Stimulated activated CD4-positive, alpha-beta T cell treated with anti-CD3 and anti-CD28 coated beads, Interleukin-12 subunit alpha, Interleukin-12 subunit beta, amount 100 ng/mL, for 4 hours (primary cell): ENCODE measurements at places on chromosomes 1 and 21.
A peak's percentile ranks its signal among the peaks of the same experiment; 100 is the strongest.

- DNase-seq: no peak
Observed at GRCh38 chr1:65289449-65289848, 19.9 kb upstream of the DNAJC6 start.

- DNase-seq: peak; percentile 68
Observed at GRCh38 chr1:6438047-6438525, 13.5 kb downstream of the ESPN start.

- DNase-seq: no peak
Observed at GRCh38 chr1:228277491-228278431, 69.9 kb downstream of the OBSCN start.

DNA sequence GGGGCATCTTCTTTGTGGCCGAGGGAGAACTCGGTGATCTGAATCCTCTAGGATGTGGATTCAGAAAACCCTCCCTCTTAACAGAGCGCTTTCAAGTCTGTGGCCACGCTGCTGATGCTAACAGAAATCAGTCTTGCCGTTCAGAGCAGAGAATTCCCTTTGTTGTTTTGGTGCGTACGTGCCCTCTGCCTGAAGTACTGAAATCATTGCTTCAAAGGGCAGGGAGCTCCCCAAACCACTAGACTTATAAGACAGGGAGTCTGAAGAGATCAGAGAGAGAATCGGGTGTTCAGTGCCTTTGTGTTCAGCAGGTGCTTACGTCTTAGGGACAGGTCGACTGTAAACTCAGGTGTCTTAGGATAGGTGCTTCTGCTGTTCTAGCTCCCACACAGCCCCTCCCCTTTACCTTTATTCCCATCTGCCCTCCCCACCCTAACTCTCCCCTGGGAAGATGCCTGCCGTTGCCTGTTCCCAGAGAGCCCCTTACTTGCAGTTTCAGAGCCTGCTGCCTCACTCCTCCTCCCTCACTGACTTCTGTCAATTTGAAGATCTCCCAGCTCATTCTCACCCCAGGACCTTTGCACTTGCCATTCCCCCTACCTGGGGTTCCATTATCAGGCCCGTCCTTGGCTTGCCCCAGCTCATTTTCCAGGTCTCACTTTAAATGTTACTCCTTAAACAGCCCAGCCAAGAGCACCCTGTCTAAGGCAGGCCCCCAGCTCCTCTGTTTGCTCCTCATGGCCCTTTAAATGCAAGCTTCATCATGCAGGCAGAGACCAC is 143.0 kb downstream of the CAMTA1 start:
- DNase-seq: no peak

GRCh38 chr1:1124508-1124785 is 8.6 kb upstream of the C1orf159 start:
- DNase-seq: no peak

DNA sequence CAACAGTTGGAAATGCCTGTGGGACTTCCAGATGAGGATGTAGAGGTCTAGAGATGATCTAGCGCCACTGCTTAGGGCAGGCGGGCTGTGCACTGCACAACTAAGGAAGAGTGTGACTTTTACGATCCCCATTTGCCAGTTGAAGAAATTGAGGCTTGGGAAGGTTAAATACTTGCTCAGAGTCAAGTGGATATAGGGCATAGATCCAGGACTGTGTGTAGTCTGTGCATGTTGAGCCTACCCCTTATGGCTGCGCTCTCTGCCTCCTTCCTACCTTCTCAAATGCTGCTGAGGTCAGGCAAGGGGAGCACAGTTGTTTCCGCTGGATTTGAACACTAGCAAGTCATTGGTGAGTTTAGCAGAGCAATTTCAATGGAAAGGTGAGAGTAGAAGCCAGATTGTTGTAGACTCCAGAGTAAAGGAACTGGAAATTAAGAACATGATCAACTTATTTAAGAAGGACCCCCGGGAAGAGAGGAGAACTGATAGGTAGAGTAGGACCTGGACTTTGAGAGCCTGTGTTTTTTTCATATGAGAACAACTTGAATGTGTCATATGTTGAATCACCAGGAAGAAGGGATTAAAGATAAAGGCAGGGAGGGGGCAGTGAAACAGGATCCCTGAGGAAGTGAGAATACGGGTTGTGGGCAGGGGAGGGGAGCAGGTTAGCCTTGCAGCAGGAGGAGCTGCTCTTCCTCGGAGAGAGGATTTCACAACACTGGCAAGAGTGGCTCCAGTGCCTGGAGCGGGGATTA is 2.7 kb downstream of the CAPN2 start:
- no peak for DNase-seq

DNA sequence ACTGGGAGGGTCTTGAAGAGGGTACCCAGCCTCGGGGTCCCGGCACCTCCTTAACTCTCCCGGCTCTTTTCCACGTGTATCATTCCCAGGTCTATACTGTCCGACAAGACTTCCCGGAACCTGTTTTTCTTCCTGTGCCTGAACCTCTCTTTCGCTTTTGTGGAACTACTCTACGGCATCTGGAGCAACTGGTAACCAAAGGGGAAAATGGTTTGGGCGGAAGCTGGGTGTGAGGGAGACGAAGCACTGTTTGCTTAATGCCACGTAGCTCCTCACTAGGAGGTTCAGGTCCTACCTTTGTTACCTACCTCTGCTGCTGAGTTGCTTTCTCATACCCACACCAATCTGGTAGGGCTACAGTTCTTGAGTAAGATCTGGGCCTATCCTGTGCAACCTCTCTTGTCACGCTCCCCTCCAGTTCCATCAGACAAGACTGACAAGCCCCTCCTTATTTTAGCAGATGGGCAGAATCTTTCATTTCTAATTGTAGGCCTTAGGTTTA is 642 bp downstream of the SLC30A7 start:
- DNase-seq: peak; percentile 28

- DNase-seq: no peak
Observed at GRCh38 chr1:38917772-38918171, 23.9 kb downstream of the RHBDL2 start.

DNA sequence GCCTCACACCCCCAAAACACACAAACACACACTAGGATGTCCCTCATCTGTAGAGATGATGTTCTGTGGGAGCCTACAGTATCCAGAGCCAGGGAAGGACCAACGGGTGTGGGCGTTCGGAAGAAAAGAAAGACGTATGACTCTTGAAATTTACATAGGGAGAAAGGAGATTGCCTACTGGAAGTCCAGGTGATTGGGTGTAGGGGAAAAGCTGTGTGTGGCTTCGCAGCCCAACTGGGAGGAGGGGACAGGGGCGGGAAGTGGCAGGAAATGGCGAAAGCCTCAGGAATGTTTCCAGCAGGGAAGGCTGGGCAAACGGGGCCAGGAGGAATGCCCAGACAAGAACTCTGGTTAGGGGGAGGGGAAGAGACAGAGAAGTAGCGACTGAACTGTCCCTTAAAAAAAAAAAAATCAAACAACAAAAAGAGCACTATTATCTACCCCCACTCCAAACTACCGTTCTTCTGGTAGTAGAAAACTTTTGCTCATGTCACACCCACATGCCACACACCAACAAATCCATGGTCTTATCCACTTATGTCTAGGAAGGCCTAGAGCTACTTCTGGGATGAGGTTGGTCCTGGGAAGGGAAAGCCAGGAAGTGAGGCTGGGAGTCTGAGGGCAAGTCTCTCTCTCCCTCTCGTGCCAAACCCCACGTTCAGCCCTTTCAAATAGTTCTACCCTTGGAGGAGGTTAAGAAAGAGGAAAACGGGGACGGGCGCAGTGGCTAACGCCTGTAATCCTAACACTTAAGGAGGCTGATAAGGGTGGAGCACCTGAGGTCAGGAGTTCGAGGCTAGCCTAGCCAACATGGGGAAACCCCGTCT is 1.8 kb upstream of the CKS1B start:
- DNase-seq: no peak

- no peak for DNase-seq
Observed at GRCh38 chr1:118947003-118947765, 41.0 kb downstream of the TBX15 start.

- no peak for DNase-seq
Observed at GRCh38 chr21:43591571-43591970, 67.7 kb downstream of the HSF2BP start.

DNA sequence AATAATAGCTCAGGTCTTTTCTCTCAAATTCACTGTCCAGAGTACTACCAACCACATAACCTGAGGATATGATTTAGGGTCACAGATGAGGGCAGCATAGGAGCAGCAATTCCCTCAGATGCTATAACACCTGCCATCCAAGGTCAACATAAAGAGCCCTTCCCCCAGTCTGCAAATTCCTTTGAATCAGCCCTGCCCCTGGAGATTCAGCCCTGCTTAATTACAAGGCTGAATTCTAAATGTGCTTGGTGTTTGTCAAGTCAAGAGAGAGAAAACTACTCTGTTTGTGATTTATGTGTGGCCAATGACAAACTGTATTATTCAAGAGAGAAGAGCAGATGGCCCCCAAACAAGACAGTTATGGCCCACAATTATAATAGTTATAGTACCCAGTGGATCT is 195.7 kb upstream of the ADGRL2 start:
- DNase-seq: no peak

- DNase-seq: no peak
Observed at GRCh38 chr1:77940921-77941570, 37.8 kb downstream of the FUBP1 start.

- DNase-seq: no peak
Observed at GRCh38 chr1:9093091-9093490, 23.7 kb upstream of the SLC2A5 start.

DNA sequence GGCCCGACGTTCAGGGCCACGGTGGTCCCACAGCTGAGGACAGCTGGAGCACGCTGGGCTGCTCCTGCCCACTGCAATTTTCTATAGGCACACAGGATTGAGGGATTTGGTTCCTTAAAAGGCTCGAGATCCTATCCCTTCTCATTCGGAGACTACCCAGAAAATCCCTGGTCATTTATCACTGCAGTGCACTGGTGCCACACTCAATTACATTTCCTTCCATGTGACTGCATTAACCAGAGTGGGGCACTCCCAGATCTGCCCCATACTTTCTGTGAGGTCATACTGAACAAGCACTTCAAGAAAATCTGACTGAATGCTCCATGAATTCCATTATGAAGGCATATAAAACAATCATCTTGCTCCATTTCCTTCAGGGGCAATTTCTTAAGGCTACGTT is 49.8 kb upstream of the KCNE1 start:
- DNase-seq: no peak

DNA sequence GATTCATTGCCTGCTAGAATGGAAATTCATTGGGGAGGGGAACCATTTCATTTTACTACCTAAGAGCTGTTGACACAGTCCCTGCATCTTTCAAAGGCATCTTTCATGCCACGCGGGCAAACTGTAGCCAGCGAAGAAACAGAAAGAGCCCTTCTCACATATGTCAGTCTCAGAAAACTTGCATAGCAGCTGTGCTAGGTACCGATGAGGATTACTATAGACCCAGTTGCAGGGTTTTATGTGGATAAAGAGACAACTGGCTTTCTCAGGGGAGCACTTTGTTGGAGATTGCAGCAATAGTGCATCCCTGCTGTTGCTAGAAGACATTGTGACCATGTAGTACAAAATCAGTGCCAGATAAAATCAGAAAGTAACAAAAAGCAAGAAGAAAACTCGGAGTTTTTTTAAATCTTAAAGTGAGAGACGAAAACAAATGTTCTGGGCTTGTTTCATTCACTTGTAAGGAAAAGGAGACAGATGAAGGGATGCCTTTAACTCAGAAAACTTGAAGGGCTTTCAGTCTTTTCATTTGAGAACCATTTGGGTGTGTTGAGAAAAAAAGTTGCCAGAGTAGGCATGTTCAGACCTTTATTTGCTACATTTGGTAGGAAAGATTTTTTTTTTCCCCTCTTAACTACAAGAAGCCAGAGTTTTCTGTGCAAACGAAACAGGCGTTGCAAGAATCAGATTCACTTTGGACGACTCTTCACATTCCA is 804.1 kb downstream of the USP25 start:
- no peak for DNase-seq

DNA sequence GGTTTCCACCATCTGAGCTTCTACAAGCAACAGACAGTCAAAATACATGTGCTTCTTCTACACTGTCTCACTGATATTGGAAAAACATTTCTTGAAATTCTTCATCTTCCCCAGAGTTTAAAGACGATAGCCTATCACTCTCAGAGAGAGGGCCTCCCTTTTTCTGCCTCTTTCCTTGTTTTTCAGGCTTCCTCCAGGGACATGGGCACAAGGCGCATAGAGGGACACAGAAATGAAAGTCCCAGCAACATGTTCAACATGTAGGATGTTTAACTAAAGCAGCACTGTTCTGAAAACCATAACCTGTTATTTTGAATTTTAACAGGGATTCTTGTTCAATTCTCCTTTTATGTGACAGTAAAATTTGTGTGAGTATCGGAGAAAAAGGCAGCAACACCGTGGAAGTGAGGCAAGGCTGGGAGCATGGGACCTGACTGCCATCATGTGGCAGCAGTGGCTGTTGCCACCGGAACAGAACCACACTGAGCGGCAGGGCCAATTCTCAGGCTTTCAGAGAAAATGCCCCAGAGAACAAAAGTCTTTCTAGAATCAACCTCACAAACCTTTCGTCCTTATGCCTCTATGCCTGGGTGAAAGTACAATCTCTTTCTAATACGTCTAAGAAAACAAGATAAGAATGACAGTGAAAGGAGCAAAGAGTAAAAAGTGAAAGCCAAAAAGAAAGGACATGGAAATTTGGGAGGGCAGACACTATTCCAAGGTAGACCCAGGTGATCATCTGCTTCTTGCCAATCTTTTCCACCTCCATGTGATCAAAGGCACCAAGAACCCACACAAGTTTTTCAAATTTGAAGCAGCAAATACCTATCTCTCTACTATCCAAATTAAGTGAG is 54.5 kb downstream of the PCNX2 start:
- DNase-seq: no peak

GRCh38 chr1:192867180-192867579 is 58.3 kb downstream of the RGS2 start:
- DNase-seq: no peak

DNA sequence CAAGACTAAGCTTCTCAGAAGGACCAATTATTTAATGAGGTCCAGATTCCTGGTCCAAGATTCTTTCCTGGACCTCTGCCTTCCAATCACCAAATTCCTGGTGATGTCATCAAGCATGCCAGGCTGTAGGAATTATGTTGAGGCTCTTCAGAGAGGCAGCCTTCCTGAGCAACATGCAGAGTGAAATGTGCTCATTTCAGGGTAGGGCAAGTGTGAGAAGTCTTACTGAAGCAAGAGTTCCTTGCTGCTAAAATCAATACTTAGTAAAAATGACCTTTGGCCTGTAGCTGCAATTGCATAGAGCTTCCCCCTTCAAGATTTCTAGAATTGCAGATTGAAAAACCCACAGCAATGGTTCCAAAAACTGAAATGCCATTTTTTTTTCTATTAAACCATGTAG is 31.7 kb upstream of the BCAR3 start:
- DNase-seq: no peak

GRCh38 chr1:1069056-1069710 is 4.9 kb downstream of the RNF223 start:
- DNase-seq: peak; percentile 89

DNA sequence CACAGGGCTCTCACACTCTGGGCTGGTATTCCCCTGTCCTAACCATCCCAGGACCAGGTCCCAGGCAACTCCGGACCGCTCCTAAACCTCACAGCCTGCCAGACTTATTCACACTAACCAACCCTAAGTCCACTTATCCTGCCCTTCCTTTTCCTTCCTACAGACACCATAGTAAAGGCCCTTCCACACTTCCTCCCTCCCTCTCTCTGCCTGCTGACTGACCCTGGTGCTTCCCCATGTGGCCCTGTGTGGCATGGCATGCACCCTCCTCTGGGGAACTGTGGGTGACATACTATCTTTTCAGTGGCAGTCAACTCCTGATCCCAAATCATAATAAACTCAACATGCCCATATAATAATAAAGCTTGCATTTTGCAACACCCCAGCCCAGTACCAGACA is 155.1 kb upstream of the DNAH14 start:
- no peak for DNase-seq
